ENCODE measurements at places on chromosomes 12 and 14.
A peak's percentile ranks its signal among the peaks of the same experiment; 100 is the strongest.

DNA sequence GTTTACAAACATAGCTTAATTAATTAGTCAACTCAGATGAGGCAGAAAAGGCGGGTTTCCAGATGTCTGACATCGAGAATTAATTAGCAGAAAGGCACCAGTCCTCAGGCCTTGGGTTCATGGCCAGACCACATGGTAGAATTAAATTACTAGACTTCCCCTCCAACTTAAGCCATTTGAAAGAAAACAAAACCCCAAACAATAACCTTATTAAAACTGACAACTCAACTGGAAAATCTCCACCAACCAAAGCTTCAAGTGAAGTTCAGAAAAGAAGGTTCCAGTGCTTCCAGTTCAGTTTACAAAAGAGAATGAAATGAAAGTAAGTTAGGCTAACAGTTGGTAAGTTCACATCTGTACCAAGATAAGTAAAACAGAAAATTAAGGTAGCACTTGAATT lies 349.5 kb downstream of the GRIN2B start:
- DNase-seq: no peak

DNA sequence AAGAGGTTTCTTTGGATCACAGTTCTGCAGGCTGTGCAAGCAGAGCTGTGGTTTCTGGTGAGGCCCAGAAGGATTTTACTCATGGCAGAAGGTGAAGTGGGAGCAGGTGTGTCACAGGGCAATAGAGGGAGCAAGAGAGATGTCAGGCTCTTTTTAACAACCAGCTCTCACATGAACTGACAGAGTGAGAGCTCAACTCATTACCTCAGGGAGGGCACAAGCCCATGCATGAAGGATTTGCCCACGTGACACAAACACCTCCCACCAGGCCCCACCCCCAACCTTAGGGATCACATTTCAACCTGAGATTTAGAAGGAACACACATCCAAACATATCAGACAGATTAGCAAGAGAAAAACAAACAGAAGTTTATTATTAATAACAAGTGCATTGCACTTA lies 470.4 kb downstream of the GALC start:
- DNase-seq: no peak

GRCh38 chr14:78758333-78758732 lies 588.2 kb downstream of the NRXN3 start:
- DNase-seq: no peak

- DNase-seq: no peak
These were observed 92.7 kb downstream of the PRICKLE1 start for GRCh38 chr12:42496886-42497285.

DNA sequence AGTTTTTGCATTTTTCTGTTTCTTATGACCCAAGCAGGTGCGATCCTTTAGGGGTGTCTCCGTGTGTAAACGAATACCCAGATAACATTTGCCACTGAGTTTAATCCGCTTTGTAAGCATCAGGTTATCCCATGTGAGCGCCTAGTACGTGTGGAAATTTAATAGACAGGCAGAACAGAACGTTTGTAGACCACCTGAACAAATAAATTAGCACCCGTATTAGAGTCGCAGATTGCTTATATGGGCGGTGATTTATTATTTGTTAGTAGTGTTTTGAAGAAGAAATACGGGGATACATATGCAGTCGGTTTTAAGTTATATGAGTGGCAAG lies 325 bp downstream of the C12orf60 start:
- DNase-seq: no peak

DNA sequence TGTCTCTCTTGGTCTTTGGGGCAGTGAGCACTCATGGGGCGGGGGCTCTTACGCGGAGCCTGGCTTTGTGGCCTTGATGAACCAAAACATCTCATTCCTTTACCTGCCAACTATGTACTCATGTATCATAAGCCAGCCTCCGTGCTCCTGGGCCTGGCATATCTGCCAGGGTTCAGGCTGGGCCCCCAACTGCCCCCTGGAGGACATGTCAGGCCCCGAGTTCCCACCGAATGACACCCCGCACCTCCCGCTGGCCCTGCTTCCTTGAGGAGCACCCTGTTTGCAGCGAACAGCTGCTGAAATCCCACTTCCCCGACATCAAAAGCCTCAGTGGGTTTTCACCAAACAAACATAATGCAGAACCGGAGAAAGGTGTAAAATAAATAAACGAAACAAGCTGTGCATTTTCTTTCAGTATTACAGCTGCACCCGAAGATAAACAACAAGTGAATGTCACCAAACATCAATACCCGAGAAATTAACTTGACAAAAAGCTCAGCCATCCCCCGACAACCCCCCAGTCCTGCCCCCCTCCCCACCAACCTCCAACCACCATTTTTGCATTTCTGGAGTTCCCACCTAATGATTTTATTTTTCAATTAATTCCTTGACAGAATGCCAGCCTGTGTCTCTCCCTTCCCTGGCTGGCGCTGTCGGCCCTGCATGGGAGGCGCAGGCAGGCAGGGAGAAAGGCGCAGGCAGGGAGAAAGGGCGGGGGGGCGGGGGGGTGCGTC lies 139.2 kb downstream of the RBM19 start:
- DNase-seq: no peak

GRCh38 chr12:106522708-106523107 lies 60.1 kb upstream of the RFX4 start:
- no peak for DNase-seq

GRCh38 chr12:52918351-52918750 lies 13.5 kb upstream of the KRT8 start:
- DNase-seq: no peak

- DNase-seq: no peak
These were observed 1.2 kb downstream of the WNT5B start for GRCh38 chr12:1630133-1630826.

GRCh38 chr14:59247801-59248584 lies 59.5 kb downstream of the DAAM1 start:
- DNase-seq: no peak

- DNase-seq: no peak
These were observed at the start of gene CKB for GRCh38 chr14:103522649-103523574. Gene CKB, minus strand, starts transcription at chr14:103522830. Its CDS starts 337 bp downstream, at chr14:103522493.

GRCh38 chr14:54683882-54684794 lies 117.2 kb downstream of the SAMD4A start:
- DNase-seq: no peak

GRCh38 chr12:4153343-4153892 lies 120.1 kb upstream of the CCND2 start:
- DNase-seq: peak; percentile 46

DNA sequence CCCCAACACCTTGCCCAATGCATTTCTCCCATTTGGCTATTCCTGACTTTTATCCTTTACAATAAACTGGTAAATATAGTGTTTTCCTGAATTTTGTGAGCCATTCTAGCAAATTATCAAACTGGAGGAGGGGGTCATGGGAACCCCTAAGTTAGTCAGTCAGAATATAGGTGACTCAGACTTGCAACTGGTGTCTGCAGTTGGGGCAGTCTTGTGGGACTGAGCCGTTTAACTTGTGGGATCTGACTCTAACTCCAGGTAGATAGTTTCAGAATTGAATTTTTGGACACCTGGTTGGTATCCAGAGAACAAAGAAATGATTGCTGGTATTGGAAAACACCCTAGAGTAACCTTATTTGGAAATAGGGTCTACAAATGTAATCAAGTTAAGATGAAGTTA lies 133.4 kb downstream of the CEP83 start:
- DNase-seq: no peak

GRCh38 chr12:120196363-120196762 lies 1.8 kb upstream of the GCN1 start:
- DNase-seq: no peak

Data from CD4-positive, alpha-beta T cell treated with Interleukin-6 at 100 ng/mL for 8 hours (primary cell).